Cardiac septum (tissue), 1 donor: ENCODE measurements at places on chromosomes 4 and X. TPM values are rescaled to one million over a fixed set of nuclear protein-coding genes. Genes with fewer than 3 reads are reported as not detected.

Gene MXRA5
- 17.5 TPM for total RNA-seq

Gene PCDH19
- total RNA-seq: 0.54 TPM

GRCh38 chrX:16953606-16954211 lies 7.3 kb downstream of the REPS2 start:
- DNase-seq: no peak

GRCh38 chrX:110123331-110123782 lies 120.4 kb downstream of the TMEM164 start:
- no peak for DNase-seq

GRCh38 chr4:186979961-186980745 lies 256.5 kb upstream of the FAT1 start:
- DNase-seq: no peak

Gene GAGE12H
- not detected for total RNA-seq

DNA sequence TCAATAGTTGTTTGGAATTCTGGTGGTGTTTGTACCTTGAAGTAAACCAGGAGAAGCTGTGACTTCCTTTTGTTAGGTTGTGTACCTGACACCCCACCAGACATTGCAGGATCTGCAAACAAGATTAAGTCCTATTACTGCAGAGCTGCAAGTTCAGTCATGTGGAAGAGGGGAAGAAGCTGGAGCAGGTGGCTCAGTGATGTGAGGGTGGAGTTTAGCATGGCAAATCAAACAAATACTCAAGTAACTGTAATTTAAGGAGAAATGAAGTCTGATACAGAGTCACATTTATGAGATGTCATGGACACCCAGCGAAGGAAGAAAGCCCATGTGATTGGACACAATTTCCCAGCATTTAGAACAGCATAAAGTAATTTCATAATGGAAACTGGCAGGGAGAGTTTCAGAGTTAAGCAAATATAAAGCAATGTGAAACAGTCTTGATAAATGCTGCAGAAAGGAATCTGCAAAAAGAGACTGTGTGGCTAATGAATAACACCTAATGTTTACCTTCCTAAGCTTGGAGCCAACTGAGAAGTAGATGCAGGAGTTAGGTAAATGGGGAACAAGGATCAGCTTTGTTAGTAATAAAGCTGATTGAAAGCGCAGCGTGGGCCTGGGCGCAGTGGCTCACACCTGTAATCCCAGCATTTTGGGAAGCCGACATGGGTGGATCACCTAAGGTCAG lies 249.1 kb downstream of the GBA3 start:
- no peak for DNase-seq

DNA sequence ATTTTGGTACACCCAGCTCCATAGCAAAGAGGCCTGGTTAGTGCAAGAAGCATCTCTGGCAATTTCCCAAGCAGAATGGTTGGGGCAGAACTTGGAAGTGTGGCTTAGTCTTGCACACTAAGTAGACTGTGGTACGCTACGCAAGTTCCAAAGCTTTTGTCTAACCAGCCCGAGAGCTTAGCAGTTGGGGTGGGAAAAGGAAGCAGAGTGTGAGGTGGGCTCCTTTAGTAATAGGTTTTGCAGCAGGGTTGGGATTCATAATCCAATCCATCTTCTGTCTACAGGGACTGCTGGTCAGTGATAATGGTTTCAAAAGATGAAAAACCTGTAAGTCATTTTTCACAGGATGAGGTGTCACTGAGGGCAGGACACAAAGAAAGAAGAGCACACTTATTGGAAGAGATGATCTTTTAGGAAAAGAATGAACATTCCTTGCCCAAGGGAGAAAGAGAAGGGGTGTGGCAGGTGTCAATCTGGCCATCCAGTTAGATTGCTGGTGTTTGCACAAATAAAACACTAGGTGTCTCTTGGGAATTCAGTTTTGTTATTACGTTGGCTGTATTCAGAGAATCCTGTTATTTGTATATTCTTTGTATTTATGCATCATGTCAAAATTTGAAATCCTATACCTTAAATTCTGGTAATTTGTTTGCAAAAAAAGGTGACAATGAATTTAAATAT lies 244.3 kb downstream of the GPAT3 start:
- no peak for DNase-seq
